ENCODE measurements at places on chromosomes 3 and 15. TPM values are rescaled to one million over a fixed set of nuclear protein-coding genes. Genes with fewer than 3 reads are reported as not detected.

Gene HRH1
- 13.1 TPM for total RNA-seq

Gene IMPG2
- 0.18 TPM for total RNA-seq

- H3K4me3 ChIP-seq: no peak overlapping the region
- no peaks in the 10 kb centered on the region for H3K27me3 ChIP-seq
- H3K27ac ChIP-seq: no peak overlapping the region
- peaks cover 96% of the 10 kb centered on the region for H3K36me3 ChIP-seq
- H3K4me1 ChIP-seq: no peaks in the 10 kb centered on the region
These were observed 26.2 kb downstream of the TKT start for GRCh38 chr3:53229606-53230005.

- H3K27me3 ChIP-seq: no peaks in the 10 kb centered on the region
- H3K4me1 ChIP-seq: 0 out of 2 replicates have a peak, but pooled peaks cover 1% of the 10 kb centered on the region
- DNase-seq: peak; percentile 7
- H3K27ac ChIP-seq: no peak overlapping the region
These were observed 78.4 kb downstream of the MME start for GRCh38 chr3:155158346-155159037.

DNA sequence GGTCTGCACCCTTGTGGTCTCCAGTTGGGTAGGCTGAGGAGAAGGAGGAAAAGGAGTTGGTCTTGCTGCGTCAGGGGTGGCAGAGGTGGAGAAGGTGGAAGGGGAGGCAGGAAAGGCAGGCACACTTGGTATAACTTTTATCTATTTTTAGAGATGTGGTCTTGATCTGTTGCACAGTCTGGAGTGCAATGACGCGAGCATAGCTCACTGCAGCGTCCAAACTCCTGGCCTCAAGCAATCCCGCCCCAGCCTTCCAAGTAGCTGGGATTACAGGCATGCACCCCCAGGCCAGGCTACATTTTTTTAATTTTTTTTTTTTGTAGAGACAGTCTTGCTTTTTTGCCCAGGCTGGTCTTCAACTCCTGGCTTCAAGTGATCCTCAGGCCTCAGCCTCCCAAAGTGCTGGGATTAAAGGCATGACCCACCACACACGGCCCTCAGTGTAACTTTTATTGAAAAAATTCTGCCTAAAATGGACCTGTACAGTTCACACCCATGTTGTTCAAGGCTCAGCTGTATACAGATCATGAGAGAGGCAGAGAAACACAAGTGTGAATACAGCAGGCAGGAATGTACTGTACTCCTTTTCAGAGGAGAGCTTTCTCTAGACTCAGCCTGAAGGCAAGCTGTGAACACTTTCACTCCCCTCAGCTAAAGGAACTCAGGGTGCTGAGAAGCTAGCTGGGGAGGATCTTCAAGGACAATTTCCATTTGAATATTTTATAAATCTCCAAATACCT is 2.1 kb upstream of the RHOV start:
- H3K27ac ChIP-seq: no peak overlapping the region
- H3K36me3 ChIP-seq: no peaks in the 10 kb centered on the region
- H3K4me3 ChIP-seq: no peak overlapping the region
- DNase-seq: no peak
- H3K27me3 ChIP-seq: peaks cover 21% of the 10 kb centered on the region

DNA sequence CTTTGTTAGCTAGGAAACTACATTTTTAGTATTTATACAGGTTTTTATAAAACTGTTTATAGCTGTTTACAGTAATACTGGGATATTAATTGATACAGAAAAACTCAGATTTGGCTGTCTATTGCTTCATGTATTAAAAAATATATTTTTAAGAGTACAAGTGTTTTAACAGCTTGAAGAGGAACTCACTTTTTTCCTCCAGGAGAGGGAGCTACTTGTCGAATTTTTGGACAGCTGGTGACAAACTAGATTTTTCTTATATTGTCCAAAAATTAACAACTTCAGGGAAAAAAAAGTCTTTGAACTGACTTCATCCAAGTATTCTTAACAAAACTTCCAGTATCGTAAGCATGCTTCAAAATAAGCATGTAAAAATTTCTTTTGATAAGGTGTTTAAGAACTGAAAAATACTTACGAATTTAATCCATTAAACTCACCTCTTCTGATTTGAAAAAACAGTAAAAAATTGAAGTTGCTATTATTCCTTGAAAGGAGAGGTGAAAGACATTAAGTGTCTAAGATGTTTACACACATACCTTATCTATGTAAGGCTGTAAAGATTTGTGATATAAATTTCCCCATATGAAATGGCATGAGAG is 4.0 kb downstream of the DIPK2A start:
- H3K36me3 ChIP-seq: no peaks in the 10 kb centered on the region
- DNase-seq: peak; percentile 81
- no peak overlapping the region for H3K27ac ChIP-seq
- H3K4me1 ChIP-seq: no peaks in the 10 kb centered on the region
- H3K4me3 ChIP-seq: no peak overlapping the region
- no peaks in the 10 kb centered on the region for H3K27me3 ChIP-seq

DNA sequence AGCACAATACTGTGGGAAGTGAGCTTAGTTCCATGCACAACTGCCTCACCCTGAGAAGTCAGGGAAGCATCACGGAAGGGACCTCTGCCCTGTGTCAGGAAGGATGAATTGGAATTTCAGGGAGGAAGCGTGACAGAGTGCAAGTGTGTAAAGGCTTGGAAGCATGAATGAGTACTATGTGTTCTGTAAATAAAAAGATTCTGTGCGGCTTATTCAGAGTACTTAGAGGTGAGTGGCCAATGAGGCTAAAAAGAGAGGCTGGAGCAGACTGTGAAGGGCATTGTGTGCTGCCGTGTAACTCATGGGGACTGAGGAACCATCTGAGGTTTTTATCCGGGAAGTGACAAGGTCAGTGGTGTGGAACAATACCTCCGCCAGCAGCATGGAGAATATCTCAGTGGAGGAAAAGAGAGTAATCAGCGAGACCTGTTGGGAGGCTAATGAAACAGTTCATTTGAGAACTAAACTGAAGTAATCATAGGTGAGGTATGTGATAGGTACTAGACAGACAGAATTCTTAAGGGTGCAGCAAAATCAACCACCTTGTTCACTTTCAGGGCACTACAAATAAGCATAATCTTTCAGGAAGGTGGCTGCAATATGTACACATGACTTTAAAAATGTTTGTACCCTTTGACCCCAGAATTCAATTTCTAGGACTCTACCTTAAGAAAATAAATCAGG is 64.9 kb upstream of the SPRED1 start:
- H3K4me1 ChIP-seq: no peaks in the 10 kb centered on the region
- H3K27me3 ChIP-seq: peaks cover 37% of the 10 kb centered on the region
- H3K36me3 ChIP-seq: no peaks in the 10 kb centered on the region
- H3K4me3 ChIP-seq: no peak overlapping the region
- H3K27ac ChIP-seq: no peak overlapping the region
- DNase-seq: peak; percentile 10

- H3K27me3 ChIP-seq: no peaks in the 10 kb centered on the region
- no peaks in the 10 kb centered on the region for H3K36me3 ChIP-seq
- no peaks in the 10 kb centered on the region for H3K4me1 ChIP-seq
- DNase-seq: no peak
- H3K27ac ChIP-seq: no peak overlapping the region
These were observed 598.2 kb downstream of the NAALADL2 start for GRCh38 chr3:175457301-175457700.

DNA sequence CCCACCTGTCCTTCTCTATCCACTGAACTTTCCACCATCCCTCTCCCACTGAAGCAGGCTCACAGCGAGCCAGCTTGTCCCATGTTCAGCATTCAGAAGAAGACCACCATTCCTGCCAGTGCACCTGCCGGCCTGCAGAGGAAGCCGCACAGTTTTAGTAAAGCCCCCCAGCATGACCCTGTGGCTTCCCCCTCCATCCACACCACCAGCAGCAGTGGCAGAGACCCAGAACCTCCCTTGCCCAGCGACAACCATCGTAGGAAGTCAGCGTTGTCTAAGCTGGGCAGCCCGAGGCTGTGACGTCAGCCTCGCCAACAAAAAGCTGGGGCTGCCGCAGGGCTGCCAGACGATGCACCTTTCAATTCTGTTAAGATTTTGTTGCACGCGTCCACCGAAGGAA is 66.6 kb upstream of the TAMM41 start:
- no peak overlapping the region for H3K4me3 ChIP-seq
- no peaks in the 10 kb centered on the region for H3K4me1 ChIP-seq
- peaks cover 5% of the 10 kb centered on the region for H3K27me3 ChIP-seq
- H3K27ac ChIP-seq: no peak overlapping the region

DNA sequence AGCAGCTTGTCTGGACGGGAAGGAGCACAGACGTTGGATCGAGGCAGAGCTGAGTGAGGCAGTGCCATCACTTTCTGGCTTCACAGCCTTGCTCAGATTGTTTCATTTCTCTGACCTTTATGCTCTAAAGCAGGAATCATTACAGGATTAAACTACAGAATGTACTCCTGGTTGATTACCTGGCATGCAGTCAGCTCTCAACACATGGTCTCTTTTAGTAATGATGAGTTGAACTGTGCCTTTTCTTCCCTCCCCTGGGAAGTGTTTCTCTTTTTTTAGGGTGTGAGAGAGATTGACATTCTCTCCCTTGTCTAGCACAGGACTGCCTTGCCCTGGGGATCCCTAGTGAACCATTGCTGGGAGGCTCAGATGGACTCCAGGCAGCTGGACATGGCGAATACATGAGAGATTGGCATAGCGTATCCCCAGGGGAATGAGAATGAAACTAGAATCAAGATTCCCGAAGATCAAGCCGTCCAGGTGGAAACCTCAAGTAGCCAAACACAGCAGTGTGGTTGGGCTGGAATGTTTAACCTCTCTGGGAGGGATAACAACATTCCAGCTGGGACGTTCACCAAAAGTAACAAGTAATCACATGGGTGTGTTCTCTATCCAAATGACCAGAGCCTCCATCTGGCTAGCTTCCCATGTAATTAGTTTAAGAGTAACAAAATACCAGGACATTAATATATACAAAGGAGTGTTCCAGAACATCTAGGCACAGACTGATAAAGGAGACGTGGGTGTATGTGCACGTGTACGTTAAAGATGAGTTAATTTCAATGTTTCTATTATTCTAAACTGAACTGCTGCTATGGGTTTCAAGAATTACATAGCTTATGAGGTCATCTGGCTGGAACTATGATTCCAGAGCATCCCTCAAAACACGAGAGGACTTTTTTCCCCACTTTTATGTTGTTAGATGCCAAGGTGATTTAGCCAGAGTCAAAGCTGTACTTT is 118.6 kb upstream of the NR2E3 start:
- H3K27ac ChIP-seq: peak overlapping the region; percentile 72
- peaks cover 16% of the 10 kb centered on the region for H3K4me1 ChIP-seq
- no peaks in the 10 kb centered on the region for H3K36me3 ChIP-seq
- H3K27me3 ChIP-seq: no peaks in the 10 kb centered on the region
- peak; percentile 95 for DNase-seq

- no peak overlapping the region for H3K27ac ChIP-seq
- H3K4me1 ChIP-seq: no peaks in the 10 kb centered on the region
- no peak for DNase-seq
- no peak overlapping the region for H3K4me3 ChIP-seq
These were observed 11.0 kb downstream of the FBLN2 start for GRCh38 chr3:13559764-13560525.

- H3K4me3 ChIP-seq: no peak overlapping the region
- H3K4me1 ChIP-seq: peaks cover 6% of the 10 kb centered on the region
- DNase-seq: no peak
- peaks cover 5% of the 10 kb centered on the region for H3K36me3 ChIP-seq
These were observed 16.2 kb downstream of the LSM3 start for GRCh38 chr3:14194865-14195264.

DNA sequence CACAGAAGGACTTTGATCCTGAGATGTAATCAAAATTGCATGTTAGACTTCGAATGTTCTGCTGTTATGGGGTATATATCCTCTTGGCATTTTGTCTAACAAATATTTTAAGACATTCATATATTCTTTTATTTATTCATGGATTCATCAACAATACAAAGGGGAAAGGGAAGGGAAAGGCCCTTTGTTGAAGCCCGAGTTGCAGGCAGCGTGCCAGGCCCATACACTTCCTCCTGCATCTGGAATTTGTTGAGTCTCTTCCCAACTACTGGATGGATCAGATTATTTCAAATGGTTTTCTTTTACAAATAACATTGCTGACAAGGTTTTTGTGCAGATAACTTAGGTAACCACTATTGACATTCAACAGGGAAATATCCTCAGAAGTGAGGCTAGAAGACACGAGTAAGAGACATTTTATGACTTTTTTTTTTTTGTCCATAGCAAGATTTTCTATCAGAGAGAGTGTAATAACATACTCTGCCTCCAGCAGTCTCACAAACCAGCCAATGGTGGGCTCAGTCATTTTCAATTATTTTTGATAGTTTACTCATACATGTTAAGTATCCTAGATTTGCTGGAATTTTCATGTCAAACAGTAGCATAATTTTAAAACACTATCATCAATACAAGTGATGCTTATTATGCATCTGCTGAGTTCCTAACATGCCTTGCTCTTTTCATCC is 94.3 kb downstream of the RPL39L start:
- no peaks in the 10 kb centered on the region for H3K4me1 ChIP-seq
- no peaks in the 10 kb centered on the region for H3K27me3 ChIP-seq
- no peaks in the 10 kb centered on the region for H3K36me3 ChIP-seq
- no peak for DNase-seq

- no peak overlapping the region for H3K27ac ChIP-seq
- no peaks in the 10 kb centered on the region for H3K36me3 ChIP-seq
- H3K4me1 ChIP-seq: peaks cover 4% of the 10 kb centered on the region
- no peak for DNase-seq
- H3K4me3 ChIP-seq: no peak overlapping the region
- H3K27me3 ChIP-seq: no peaks in the 10 kb centered on the region
These were observed 24.8 kb downstream of the CBLB start for GRCh38 chr3:105843994-105844393.

GRCh38 chr15:72866866-72867616 is 83.5 kb upstream of the ADPGK start:
- no peaks in the 10 kb centered on the region for H3K4me1 ChIP-seq
- H3K27ac ChIP-seq: no peak overlapping the region
- DNase-seq: no peak
- H3K4me3 ChIP-seq: no peak overlapping the region

- no peaks in the 10 kb centered on the region for H3K27me3 ChIP-seq
- H3K27ac ChIP-seq: no peak overlapping the region
- DNase-seq: no peak
- peaks cover 2% of the 10 kb centered on the region for H3K36me3 ChIP-seq
- peaks cover 6% of the 10 kb centered on the region for H3K4me1 ChIP-seq
- no peak overlapping the region for H3K4me3 ChIP-seq
These were observed 59.3 kb upstream of the ADCY5 start for GRCh38 chr3:123508178-123508577.

DNA sequence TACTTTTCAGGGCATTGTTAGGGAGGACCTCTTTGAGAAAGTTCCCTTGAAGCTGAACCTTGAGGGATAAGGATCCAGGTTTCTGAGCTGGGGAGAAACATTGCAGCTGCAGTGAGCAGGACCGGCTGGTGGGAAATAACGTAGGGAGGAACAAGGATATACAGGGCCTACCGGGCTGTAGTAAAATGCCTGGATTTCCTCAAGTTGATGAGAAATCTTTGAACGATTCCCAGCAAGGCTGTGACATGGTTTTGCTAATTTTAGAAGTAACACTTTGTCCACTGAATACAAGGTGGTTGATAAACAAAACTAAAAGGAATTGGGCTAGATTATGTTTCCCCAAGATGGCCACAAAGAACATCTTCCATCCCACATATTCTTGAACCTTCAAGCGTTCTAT is 137.0 kb upstream of the AGBL1 start:
- no peaks in the 10 kb centered on the region for H3K27me3 ChIP-seq
- H3K36me3 ChIP-seq: no peaks in the 10 kb centered on the region
- H3K4me3 ChIP-seq: no peak overlapping the region
- no peak overlapping the region for H3K27ac ChIP-seq

GRCh38 chr15:80778964-80779657 is at the start of gene CEMIP:
TSS of gene CEMIP (plus strand) at chr15:80779370. CDS start at chr15:80873880, 94,510 bp downstream.
- no peaks in the 10 kb centered on the region for H3K27me3 ChIP-seq
- H3K36me3 ChIP-seq: peaks cover 24% of the 10 kb centered on the region
- H3K4me3 ChIP-seq: peak within 1 kb of the TSS; percentile 84
- peak; percentile 76 for DNase-seq
- peak within 1 kb of the TSS; percentile 27 for H3K27ac ChIP-seq
- H3K4me1 ChIP-seq: peaks cover 24% of the 10 kb centered on the region

Measured in IMR-90 (cell line).